Jurkat, Clone E6-1 (cell line): ENCODE measurements at places on chromosomes 7 and 10.

GRCh38 chr10:47412869-47413268 is 28.8 kb upstream of the ZNF488 start:
- no peak for DNase-seq

- no peak for DNase-seq
Measured at GRCh38 chr10:89086801-89087521, 96.4 kb downstream of the FAS start.

GRCh38 chr7:121279822-121280221 is 49.0 kb upstream of the WNT16 start:
- DNase-seq, result no peak

GRCh38 chr7:39592586-39592985 is 26.4 kb downstream of the YAE1 start:
- no peak for DNase-seq

DNA sequence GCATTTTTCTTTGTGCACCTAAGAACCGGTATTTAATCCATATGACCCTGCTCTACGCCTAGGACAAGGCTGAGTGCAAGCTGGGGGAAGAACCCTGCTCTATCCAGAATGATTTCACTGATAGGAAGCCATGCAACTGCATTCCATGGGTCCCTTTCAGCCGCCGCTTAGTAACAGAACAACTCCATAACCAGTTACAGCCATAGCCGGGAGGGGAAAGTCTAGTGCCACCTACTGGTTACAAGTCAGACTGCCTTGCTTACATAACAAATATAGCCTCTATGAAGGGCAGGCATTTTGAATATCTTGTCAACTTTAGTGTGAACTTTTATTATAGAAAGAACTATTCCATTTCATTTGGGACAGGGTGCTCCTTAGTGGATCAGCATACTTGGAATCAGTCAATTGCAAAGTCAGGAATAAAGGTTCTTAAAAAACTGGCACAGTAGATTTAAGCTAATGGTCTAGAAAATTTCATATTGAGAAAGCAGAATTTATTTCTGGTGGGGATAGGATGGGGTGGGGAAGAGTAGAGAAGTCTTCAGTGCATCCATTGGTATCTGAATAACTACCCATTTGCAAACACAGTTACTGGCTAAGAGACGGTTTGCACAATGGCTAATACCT is 521.7 kb downstream of the ADRA2A start:
- DNase-seq, result peak; percentile 60

DNA sequence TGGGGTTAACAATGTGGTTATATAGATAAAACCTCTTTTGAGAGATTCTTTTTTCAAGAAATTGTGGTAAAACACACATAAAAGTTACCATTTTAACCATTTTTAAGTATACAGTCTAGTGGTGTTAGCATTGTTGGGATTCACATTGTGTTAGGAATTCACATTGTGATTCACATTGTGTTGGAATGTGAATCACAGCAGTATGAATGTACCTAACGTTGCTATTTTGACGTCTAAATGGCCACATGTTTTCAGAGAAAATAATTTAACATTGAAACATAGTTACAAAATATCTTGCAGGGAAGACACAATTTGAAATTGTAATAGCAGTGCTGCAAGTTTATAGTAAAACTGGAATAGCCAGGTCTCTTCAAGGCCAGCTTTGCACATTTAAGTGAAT is 129.0 kb downstream of the BICC1 start:
- no peak for DNase-seq

DNA sequence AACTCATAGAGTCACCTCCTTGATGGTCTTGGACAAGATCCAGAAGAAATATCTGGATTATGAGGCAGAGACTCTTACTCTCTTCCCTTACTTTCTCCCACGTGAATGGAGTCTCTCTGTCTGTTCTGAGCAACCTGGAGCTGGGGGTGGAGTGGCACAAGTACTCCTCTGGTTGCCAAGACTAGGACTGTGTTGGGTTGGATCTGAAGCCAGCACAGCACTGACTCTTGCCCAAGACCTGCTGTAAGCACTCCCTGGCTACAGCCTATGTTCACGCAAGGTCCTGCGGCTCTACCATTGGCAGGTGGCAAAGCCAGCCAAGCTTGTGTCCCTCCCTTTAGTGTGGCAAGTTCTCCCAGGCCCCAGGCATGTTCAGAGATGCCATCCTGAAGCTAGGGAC is 488.2 kb upstream of the NRG3 start:
- DNase-seq, result no peak

- DNase-seq, result peak; percentile 44
Measured at GRCh38 chr10:33818343-33818742, 483.9 kb upstream of the NRP1 start.

GRCh38 chr10:73809061-73809818 is 2.2 kb downstream of the NDST2 start:
- no peak for DNase-seq

DNA sequence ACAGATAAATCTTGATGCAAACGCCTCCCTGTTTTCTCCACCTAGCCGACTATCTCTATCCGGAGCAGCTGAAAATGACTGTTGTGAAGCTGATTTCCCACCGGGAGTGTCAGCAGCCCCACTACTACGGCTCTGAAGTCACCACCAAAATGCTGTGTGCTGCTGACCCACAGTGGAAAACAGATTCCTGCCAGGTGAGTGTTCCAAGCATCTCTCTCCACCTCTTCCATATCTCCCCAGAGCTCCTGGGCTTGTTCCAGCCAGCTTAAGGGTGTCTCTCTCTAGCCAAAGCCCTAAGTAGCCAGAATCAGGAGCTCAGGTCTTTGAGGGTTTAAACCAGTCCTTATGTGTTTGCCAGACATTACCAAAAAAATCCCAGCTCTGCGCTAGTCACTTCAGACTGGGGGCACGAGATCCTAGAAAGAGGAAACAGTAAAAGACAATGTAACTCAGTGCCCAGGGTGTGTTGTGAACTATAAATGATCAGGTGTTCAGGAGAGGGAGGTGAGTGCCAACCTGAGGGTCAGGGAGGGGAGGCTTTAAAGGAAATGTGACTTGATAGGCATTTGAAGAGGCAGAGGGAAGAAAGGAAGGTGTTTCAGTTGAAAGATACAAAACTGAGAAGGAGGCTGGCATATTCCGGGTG is 4.4 kb downstream of the PLAU start:
- DNase-seq, result no peak

GRCh38 chr7:146791344-146792285 is 675.0 kb downstream of the CNTNAP2 start:
- no peak for DNase-seq

GRCh38 chr10:42755028-42755451 is 27.6 kb upstream of the BMS1 start:
- no peak for DNase-seq

GRCh38 chr7:71710442-71710841 is 578.5 kb downstream of the GALNT17 start:
- no peak for DNase-seq

- DNase-seq, result no peak
Measured at GRCh38 chr7:105136221-105136620, 122.2 kb downstream of the KMT2E start.

DNA sequence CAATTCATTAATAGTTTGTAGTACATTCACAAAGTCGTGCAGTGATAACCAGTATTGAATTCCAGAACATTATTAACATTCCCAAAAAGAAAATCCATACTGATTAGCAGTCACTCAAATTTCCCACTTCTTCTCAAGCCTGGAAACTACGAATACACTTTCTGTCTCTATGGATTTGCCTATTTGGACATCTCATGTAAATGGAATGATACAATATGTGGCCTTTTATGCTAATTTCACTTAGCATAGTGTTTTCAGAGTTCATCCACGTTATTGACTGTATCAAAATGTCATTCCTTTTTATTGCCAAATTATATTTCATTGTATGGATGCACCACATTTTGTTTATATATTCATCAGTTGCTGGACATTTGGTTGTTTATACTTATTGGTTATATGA is 78.8 kb downstream of the STK31 start:
- DNase-seq, result no peak

DNA sequence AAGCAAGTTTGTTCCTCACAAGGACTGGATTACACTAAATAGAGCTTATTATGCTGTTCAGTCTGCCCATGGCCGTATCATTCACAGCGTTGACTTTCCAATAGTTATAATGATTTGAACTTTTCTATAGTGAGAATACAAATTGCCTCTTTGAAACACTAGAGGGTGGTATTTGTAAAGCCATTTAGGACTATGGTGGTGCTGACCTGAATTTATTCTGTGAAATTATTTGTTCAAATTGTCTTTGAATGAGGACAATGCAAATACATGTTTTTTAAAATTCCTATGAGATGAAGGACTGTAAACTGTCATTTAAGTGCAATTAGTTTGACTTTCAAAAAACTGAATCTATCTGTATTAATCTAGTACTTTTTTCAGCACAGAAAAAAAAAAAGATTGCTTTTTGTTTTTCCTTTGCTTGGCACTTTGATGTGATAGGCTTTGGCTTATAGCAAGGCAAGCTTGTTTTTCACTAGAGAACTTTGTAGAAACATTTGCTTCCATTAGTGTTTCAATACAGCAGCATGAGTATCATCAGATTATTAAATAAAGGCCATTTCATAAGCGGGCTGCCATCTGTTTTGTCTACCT is 122.7 kb upstream of the TMEM229A start:
- peak; percentile 22 for DNase-seq

DNA sequence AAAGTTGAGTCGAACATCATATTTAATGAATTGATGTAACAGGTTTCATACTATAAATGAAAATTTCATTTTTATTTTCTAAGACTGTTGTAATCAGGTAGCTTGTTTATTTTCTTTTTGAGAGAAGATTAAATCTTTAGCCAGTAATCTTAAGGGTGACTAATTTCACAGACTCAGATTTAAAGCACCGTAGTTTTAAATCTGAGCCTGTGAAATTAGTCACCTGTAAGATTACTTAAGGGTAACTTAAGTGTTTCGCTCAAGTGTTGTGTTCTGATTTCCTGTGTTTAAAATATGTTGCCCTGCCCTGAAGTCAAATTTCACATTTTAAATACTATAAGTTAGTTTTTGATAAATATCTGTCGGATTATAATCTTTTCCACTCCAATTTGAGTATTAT is 35.8 kb upstream of the TMEM236 start:
- DNase-seq, result no peak

DNA sequence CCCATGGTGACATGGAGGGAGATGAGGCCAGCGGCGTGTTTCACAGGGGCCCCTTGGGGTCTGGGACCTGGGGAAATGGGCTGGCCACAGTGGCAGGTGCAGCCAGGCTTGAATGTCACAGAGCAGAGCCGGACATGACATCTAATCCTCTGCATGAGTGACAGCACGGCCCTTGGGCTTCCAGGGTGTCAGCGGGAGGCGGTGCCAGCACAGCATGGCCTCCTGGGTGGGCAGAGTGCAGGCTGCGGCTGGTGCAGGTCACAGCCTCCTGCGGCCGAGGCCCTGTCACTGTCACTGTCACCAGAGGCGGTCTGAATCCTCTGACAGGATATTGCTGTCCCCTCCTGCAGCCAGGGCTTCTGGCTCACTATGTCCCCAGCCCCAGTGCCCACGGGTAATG is 18.2 kb downstream of the BHLHA15 start:
- no peak for DNase-seq

DNA sequence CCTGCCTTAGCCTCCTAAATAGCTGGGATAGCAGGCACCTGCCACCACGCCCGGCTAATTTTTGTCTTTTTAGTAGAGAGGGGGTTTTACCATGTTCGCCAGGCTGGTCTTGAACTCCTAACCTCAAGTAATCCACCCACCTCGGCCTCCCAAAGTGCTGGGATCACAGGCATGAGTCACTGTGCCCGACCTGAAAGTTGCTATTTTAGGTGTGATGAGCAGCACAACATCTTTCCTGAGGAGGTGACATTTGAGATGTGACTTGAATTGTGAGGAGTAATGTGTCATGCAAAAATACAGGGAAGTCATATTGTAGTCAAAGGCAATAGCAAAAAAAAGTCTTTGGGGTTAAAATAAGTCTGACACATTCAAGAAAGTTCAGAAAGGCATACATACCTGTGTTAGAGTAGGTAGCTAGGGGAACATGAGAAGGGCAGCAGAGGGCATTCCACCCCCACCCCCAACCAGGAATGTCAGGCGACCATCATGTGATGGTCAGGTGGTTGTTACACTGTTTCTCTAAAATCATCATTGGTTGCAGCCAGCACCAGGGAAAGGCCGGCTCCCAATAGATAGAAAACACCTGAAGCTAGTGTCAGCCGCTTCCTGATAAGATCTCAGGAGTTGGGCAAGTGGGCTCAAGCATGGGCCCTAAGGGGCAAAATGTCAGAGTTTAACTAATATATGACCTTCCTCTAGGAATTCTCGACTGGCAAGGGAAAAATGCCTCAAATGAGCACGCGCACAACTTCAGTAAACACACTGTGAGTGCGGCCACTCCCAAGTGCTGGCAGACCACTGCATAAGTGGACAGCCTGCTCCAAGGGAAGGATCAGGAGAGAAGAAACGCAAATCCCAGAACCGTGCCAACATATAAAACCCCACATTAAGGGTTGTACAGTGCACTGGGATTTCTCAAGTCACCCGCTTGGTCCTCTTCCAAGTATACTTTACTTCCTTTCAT is at the start of gene TACC2:
TACC2 (plus strand) TSS at position 803 of the 964 bp plus-strand sequence. CDS start 32,819 bp downstream, outside the sequence.
- DNase-seq, result no peak

- DNase-seq, result peak; percentile 34
Measured at GRCh38 chr10:21993360-21994001, 10.0 kb downstream of the DNAJC1 start.

- DNase-seq, result no peak
Measured at GRCh38 chr10:125808047-125808446, 15.0 kb downstream of the UROS start.

DNA sequence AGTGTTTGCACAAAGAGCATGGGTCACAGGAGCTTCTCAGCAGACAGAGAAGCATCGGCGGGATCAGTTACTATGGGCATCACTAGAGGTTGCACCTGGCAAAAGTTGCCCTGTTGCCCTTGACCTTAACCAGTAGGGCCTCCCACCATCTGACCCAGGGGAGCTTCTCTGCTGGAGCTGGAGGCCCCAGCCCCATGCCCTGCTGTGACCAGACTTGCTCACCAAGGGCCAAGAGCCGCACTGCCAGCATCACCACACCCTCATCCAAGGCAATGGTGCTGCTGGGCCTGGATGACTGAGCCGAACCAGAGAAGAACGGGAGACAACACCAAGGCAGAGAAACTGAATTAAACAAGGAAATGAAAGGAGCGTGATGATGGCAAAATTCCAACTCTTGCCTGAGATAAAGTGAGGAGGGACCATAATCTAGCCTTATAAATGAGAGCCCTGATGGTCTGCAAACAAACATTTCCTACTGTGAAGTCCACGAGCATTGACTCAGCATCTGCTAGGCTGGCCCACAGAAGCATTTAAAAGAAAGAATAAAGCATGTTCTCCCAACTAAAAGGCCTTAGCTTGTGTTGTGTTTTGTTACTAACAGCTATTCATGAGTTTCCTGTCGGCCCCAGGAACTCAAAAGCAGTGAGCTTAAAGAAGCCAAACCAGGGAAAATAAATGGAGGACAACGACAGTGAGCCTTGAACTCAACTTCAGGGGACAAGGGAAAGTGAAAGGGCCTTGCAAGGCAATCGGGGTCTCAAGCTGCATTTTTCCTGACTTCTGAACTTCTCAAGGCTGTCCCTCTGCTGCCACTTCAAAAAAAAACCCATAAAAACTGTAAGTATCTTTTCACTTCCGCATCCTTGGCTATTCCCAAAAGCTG is 60.4 kb downstream of the AFAP1L2 start:
- DNase-seq, result no peak

- no peak for DNase-seq
Measured at GRCh38 chr10:67665491-67665890, 30.5 kb downstream of the CTNNA3 start.

GRCh38 chr10:71717056-71717455 is 2.5 kb downstream of the C10orf105 start:
- DNase-seq, result no peak
